Naive thymus-derived CD8-positive, alpha-beta T cell (primary cell): ENCODE measurements at places on chromosomes 2 and 18.

DNA sequence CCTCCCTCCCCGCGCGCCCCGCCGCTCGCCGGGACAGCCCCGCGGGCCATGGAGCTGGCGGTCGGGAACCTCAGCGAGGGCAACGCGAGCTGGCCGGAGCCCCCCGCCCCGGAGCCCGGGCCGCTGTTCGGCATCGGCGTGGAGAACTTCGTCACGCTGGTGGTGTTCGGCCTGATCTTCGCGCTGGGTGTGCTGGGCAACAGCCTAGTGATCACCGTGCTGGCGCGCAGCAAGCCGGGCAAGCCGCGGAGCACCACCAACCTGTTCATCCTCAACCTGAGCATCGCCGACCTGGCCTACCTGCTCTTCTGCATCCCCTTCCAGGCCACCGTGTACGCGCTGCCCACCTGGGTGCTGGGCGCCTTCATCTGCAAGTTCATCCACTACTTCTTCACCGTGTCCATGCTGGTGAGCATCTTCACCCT lies 865 bp downstream of the GALR1 start:
- H3K36me3 ChIP-seq = peaks cover 26% of the 10 kb centered on the region
- DNase-seq = no peak

- no peaks in the 10 kb centered on the region for H3K27me3 ChIP-seq
- H3K4me3 ChIP-seq = no peak overlapping the region
- peaks cover 76% of the 10 kb centered on the region for H3K36me3 ChIP-seq
- DNase-seq = no peak
These were observed 70.1 kb downstream of the NOL10 start for GRCh38 chr2:10619643-10620042.

DNA sequence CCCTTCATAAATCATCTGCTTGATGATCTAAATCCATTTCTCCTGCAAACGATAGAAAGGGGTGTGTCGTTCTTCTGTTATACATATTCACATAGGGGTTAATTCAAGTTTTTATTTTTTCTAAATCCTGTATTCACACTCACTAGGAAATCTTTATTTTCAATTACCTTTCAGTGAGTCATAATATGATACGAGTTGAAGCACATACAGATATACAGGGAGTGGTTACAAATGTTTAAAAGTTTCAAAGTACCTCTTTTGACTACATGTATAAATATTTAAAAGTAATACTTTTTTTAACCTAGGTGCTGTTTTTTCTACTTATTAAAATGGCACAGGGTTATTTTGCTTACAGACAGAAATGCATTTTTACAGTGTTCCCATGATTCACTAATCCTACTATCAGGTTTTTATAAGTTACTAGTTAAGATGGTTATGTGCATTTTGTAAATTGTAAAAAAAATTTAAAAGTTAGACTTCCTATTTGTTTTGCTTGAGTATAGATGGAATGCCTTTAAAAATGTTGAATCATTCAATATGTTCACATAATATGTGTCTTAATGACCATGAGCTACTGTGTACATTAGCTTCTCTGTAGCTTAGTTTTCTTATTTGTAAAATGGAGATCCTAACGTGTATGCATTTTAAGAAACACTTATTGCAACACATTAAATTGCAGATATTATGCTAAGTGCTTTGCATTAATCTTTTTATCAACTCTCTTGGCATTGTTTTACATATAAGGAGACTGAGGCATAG lies 1378.1 kb downstream of the DSC3 start:
- no peak for DNase-seq
- H3K36me3 ChIP-seq = no peaks in the 10 kb centered on the region
- H3K27ac ChIP-seq = no peak overlapping the region
- no peaks in the 10 kb centered on the region for H3K27me3 ChIP-seq
- no peak overlapping the region for H3K4me3 ChIP-seq

GRCh38 chr2:111035830-111036441 lies 84.8 kb upstream of the BCL2L11 start:
- DNase-seq = no peak
- H3K27ac ChIP-seq = no peak overlapping the region
- H3K4me3 ChIP-seq = no peak overlapping the region
- peaks cover 3% of the 10 kb centered on the region for H3K4me1 ChIP-seq

- no peaks in the 10 kb centered on the region for H3K36me3 ChIP-seq
- peaks cover 22% of the 10 kb centered on the region for H3K4me1 ChIP-seq
- H3K27me3 ChIP-seq = peaks cover 42% of the 10 kb centered on the region
- no peak overlapping the region for H3K4me3 ChIP-seq
These were observed 517.9 kb downstream of the PLCL1 start for GRCh38 chr2:198322275-198322674.

DNA sequence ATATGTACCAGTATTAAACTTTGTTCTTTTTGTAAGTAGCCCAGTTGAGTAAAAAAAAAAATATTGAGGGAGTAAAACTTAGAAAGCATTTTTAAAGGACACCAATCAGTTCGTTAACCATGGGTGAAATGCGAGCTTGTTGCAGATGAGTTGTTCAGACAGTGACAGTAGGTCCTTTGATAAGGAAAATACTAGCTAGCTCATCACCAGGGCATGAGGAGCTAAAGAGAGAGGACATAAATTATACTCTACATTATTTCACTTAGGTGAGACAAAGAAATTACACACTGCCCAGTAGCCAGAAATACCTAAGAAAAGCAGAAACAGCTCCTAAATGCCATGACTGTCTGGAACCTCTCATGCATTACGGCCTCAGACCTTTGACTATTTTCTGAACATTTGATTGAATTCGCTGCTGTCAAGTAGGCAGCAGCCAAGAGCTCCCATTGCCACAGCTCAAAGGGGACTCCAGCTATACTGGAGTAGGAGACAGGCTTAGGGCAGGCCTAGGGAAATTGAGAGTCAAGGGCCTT lies 2.6 kb upstream of the HNRNPLL start:
- no peak overlapping the region for H3K27ac ChIP-seq
- DNase-seq = no peak
- H3K4me1 ChIP-seq = peaks cover 32% of the 10 kb centered on the region
- H3K27me3 ChIP-seq = no peaks in the 10 kb centered on the region
- H3K4me3 ChIP-seq = no peak overlapping the region

GRCh38 chr2:191936882-191937405 lies 90.1 kb upstream of the CAVIN2 start:
- H3K27ac ChIP-seq = no peak overlapping the region
- no peak overlapping the region for H3K4me3 ChIP-seq
- H3K4me1 ChIP-seq = no peaks in the 10 kb centered on the region
- DNase-seq = no peak

- H3K4me1 ChIP-seq = no peaks in the 10 kb centered on the region
- no peak overlapping the region for H3K4me3 ChIP-seq
- H3K27ac ChIP-seq = no peak overlapping the region
- no peak for DNase-seq
These were observed 86.8 kb downstream of the METTL8 start for GRCh38 chr2:171346723-171347557.

GRCh38 chr2:118496870-118497611 lies 350.4 kb downstream of the EN1 start:
- no peak overlapping the region for H3K4me3 ChIP-seq
- DNase-seq = no peak
- H3K27ac ChIP-seq = no peak overlapping the region
- no peaks in the 10 kb centered on the region for H3K36me3 ChIP-seq
- peaks cover 13% of the 10 kb centered on the region for H3K27me3 ChIP-seq

DNA sequence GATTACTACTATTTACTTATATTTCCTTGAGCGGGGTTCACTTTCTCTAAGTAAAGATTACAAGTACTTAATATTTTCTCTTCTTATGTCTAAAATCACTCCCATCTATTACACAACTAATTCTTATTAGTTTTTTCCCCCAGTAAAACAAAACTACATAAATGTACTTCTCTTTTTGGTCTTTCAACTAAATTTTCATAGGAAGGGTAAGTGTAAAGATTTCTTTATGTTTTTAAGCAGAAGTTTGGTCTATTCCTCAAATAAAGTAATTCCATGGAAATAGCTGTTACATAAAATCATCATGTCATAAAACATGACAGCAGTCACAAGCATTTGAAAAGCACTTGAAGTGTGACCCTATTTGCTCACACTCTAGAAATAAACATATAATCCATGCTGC lies 249.0 kb downstream of the ZEB2 start:
- DNase-seq = no peak
- H3K4me1 ChIP-seq = peaks cover 24% of the 10 kb centered on the region
- H3K27ac ChIP-seq = no peak overlapping the region
- no peaks in the 10 kb centered on the region for H3K27me3 ChIP-seq
- no peak overlapping the region for H3K4me3 ChIP-seq
